Stimulated activated naive CD8-positive, alpha-beta T cell treated with anti-CD3 and anti-CD28 coated beads, Interleukin-15, Interleukin-2, amounts not matched to agents 100 U/mL and 50 U/mL, for 24 hours (primary cell): ENCODE measurements at places on chromosomes 2 and 18.

DNA sequence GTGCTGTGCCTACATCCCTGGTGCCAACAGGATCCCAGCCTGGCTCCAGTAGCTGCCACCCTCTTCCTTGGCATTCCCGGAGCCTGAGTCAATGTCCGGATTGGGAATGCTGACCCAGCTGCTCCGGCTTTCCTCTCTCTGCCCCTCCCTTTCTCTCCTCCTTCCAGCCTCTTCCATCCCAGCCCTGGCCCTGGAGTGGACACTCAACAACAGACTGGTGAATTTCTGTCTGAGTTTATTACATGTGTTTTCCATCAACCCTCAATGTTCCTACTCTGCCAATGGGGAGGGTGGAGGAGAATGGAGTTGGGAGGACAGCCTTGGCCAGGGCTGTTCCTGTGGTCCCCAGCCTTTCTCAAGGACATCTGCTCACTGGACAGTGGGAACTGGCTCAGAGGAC is 917 bp upstream of the PRKAG3 start:
- no peak for DNase-seq

DNA sequence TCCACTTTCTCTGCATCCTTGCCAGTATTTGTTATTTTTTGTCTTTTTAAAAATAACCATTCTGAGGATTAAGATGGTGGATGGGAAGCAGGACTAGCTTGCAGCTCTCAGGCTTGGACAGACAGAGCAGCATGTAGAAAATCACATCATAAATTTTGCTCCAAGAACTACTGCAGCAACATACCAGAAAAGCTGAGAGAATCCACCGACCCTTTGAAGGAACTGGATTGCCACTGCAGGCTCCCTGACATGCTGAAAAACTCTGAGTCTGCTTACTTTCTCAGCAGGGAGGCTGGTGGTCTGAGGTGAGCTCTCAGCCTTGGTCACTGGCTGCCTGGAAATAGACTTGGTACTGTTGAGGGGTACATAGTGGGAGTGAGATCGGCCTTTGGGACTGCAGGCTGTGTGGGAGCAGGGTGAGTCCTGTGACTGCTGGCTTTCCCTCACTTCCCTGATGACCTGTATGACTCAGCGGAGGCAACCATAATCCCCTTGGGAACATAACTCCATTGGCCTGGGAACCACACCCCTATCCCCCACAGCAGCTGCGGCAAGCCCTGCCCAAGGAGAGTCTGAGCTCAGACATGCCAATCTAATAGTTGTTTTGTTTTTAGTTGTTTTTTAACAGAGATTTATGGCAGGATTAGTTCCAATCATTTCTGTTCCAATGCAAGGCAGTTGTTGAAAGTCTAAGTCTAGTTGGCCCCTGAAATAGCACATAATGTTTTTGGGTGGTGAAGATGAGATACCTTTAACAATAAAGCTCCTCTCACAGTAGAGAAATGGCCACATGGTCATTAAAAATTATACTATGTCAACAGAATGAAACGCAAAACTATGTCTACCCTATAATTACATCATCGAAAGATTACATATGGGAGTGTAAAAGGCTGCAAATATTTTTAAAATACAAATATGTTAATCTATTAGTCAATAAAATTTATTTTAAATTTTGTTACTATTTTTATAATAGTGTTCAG is 414.2 kb upstream of the CHAC2 start:
- no peak for DNase-seq

GRCh38 chr2:30512243-30512886 is 65.3 kb downstream of the LCLAT1 start:
- DNase-seq: no peak

GRCh38 chr2:86186431-86186830 is 8.8 kb downstream of the IMMT start:
- DNase-seq: no peak

- no peak for DNase-seq
Measured at GRCh38 chr2:23506531-23507266, 121.7 kb downstream of the KLHL29 start.

DNA sequence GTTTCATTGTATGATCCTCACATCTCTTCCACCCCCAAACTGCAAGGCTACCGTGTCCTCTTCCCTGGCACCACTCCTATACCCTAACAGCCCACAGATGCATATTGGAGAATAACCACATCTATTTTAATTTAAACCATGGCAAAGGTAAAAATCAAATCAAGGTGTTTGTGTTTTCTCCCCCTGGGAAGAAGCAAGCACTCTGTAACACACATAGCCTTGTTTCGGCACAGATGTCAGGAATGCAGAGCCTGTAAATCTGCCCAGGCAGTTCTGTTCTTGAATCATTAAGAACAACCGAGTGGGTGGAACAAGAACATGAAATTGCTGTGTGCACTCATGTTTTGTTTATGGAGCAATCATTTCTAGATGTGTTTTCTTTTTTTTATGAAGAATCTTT is 6.8 kb upstream of the COX7A2L start:
- no peak for DNase-seq

DNA sequence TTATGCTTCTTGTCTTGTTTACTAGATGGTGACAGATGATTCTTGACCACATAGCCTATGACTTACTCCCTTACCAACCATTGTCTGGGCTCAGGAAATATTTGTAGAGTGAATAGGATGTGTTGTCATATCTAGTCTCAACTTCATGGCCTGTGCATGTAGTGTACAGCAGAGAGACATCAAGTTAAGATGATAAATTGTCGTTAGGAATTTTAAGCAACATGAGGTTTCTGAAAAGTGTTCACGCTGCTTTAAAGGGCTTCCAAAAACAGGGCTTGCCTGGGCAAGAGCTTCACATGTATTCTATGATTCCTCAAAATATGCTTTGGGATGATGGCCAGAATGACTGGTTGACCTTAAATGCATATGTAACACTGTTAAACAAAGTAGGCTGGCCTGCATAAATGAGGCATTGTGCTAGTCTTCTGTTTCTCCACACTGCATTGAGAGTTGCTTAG is 424.0 kb downstream of the RND3 start:
- no peak for DNase-seq

GRCh38 chr2:173468266-173468793 is 113.7 kb downstream of the CDCA7 start:
- DNase-seq: no peak
